A549 treated with ZK216348 at 1 μM for 4 hours (cell line): ENCODE measurements at places on chromosomes 2 and 18. TPM values are rescaled to one million over a fixed set of nuclear protein-coding genes. Genes with fewer than 3 reads are reported as not detected.

Gene CELF4
- total RNA-seq, result not detected in 5 replicates

Gene PRSS56
- 0.08 to 0.31 TPM (median 0.20 TPM) in 4 of 5 replicates, not detected in the other for total RNA-seq

Gene NEU2
- not detected in 5 replicates for total RNA-seq

Gene CPLX4
- not detected in 5 replicates for total RNA-seq

Gene TCF4
- 1.5 to 2.8 TPM (median 2.1 TPM) in 5 replicates for total RNA-seq

Gene FER1L5
- total RNA-seq, result not detected in 5 replicates

Gene CD28
- total RNA-seq, result not detected in 5 replicates

Gene PSTPIP2
- 0.21 to 0.38 TPM (median 0.32 TPM) in 5 replicates for total RNA-seq

Gene ELOA2
- not detected in 5 replicates for total RNA-seq

Gene SPATA3
- not detected in 5 replicates for total RNA-seq

Gene ALPI
- total RNA-seq, result not detected in 5 replicates

Gene CPO
- 0.13 TPM in 1 of 5 replicates, not detected in the others for total RNA-seq

Gene PID1
- total RNA-seq, result 3.6 to 4.3 TPM (median 4.1 TPM) in 5 replicates

Gene NOP58
- 113 to 180 TPM (median 129 TPM) in 5 replicates for total RNA-seq
